ENCODE measurements at places on chromosomes 3 and 15.

DNA sequence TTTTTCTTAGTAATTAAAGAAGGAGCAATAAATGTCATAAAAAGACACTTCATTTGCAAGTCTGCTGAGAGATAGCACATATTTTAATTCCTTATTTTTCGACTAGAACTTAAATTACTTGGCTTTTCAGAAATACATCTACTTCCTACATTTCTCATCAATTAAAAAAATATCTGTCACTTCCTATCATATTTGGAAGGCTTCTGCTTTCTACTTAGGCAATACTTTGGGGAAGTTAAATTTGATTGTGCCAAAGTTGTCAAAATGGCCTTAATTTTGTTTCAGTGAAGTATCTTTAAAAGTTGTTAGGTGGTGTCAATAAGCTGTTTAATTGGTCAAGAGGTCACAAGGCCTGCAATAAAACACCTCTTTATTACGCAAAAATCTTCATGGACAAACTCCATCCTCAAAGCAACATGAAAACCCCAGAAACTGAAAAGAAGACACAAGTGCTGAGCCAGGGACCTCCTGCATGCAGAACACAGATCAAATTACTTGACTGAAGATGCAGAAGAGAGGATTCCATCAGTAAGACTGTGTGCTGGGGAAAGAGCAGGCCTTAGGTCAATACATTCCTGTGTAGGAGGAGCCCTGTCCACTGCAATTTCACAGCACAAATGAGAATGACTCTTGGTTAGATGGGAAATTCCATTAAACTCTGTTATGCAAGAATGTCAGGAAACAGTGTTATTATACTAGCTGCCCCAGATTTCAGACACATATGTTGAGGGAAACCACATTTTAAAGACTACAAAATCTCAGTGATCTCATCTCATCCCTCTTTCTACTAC lies 48.0 kb upstream of the FSTL1 start:
- peak; percentile 46 for DNase-seq

DNA sequence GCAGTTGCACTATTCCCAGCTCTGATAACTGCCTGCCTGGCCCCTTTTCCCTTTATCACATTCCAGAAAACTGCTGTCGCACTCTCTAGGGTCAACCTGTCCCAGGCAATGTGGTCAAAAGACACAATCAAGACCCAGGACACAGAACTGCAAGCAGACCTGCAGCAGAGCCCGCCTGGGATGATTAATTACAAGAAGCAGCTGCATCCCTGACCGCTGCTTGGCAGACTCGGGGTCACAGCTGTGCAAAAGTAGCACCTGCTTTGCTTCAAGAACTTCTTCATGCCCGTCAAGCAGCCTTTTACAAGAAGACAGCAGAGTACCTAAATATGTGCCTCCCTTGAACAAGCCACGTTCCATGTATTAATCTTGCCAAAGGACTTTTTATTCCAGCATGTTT lies 120.0 kb upstream of the ST8SIA2 start:
- peak; percentile 35 for DNase-seq

GRCh38 chr3:144028798-144029411 lies 57.3 kb downstream of the DIPK2A start:
- DNase-seq, result peak; percentile 3

DNA sequence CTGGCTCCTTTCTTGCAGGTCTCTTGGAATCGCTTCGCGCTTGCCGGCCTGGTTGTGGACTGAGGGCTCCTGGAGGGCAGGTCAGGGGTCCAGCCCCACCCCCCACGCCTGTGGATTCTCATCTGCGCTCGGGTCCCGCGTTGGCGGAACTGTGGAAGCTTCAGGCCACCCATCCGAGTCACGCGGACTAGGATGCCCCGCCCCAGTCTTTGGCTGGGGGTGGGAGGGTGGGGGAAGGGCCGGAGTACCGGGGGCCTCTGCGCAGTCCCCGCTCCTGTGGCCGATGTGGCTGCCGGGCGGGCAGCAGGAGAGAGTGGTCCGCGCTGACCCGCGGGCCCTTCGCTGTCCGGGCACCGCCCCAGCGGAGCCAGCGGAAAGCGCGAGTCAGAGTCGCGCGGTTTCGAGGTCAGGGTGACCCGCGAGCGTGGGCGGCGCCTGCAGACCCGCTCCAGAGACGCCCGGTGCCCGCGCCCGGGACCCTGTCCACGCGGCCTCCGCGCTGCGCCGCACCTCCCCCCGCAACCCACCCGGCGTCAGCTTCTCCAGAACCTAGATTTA lies 114.2 kb downstream of the KLF13 start:
- DNase-seq, result peak; percentile 62

DNA sequence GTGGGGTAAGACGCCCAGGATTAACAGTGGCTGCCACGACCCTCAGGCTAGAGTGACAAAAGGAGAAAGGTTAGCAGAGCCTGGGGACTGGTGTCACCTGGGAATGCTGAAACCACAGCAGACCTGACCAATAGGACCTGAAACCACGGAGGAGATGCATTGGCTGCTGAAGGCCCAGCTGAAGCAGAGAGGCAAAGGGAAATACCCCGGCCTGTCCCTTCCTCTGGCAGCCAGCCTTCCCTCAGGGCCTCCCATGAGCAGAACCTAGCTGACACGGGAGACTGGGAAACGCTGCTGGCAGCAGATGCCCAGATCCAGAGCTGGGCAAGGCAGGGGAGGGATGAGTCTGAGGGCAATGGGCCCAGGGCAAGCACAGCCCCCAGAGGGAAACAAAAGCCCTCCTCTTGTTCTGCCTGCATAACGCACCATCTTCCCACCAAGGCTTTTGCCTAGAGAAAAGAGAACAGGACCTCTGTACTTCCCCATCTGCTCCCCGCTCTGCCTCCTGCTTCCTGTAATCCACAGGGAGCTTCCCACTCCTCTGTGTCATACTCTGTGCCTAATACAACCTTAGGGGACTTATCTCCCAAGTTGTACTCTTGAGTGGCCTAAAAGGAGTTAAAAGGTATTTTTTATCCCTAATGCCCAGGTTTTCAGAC lies 216.2 kb downstream of the ABHD5 start:
- no peak for DNase-seq

- DNase-seq, result no peak
These were observed 242.5 kb upstream of the TBL1XR1 start for GRCh38 chr3:177439694-177440269.

GRCh38 chr15:95260856-95261255 lies 1029.5 kb downstream of the MCTP2 start:
- DNase-seq, result no peak

DNA sequence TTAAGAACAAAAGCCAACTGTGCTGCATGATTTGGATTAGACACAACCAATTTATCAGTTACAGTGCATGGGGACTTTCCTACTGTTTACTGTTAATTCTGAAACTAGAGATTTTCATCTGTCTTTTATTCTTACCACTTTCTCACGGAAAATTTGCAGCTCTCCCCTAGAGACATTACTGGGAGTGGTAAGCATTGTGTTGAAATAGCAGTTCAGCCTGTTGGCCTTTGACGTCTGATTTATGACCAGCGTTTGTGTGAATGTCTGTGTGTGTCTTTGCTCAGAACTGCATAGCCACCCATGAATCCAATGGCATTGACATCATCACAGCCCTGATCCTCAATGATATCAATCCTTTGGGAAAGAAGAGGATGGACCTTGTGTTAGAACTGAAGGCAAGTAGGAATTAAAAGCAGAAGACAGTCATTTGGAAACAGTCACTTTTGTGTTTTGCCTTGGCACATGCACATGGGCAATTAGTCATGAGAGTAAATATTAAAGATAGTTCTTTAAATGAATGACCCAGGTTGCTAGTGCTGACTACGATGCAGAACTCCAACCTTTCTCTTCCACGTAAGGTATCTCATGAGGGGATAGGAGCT lies 202.2 kb upstream of the BHLHE40 start:
- DNase-seq, result no peak

- no peak for DNase-seq
These were observed 359.6 kb downstream of the NTRK3 start for GRCh38 chr15:87896936-87897335.

DNA sequence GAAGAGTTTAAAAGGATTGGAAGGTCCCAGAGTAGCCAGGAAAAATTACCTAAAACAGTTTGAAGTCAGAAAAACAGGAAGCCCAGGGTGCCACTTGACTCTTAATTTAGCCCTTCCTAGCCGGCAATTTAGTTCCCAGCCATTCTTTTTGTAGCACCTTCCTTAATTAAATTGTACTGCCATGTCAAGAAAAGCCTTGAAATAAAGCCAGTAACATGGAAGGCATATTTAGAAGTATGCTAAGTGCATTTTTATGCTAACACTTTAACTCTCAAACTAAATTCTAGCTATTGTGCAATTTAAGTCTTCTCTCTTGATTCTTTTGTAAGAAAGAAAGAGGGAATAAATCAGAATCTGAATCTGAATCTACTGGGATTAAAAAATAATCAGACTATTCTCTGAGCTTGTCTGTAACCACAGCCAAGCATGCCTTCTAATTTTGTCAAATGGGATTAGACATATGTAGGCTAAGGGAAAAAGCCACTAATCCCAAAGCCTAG lies 43.2 kb downstream of the MAP3K13 start:
- DNase-seq, result no peak

DNA sequence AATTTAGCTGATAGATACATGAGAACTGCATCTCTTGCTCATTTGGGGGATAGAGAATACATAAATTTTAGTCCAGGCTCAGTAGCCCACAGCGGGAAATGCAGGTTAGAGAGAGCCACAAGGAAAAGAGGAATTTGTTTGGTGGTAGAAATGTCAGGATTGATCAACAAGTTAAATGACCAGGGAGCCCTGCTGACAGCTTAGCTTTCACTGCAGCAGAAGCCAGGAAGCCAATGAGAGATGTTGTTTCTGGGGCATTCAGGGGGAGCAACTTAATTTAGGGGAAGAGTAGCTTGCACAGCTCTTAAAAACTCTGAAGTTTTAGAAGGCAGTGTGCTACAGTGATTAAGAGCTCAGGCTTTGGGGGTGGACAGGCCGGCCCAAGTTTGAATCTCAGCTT lies 22.7 kb downstream of the ARHGEF26 start:
- DNase-seq, result no peak

DNA sequence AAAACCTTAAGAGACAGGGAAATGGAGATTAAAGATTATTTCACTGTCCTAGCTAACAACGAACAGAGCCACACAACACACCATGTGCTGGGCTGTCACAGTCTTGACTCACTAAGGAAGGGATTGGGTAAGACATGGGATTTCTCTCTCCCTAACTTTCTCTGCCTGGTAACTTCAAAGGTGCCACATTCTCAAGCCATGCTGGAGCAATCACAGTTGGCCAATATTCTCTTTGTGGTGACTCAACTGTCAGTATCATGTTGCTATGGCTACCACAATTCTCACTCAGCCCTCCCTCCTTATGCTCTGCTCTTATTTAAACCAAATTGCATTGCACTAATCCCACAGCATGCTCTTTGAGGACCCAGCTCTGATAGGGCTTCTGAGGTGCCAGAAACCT lies 74.0 kb downstream of the OXNAD1 start:
- DNase-seq, result no peak

GRCh38 chr3:129625072-129625874 lies 18.8 kb upstream of the PLXND1 start:
- peak; percentile 67 for DNase-seq

DNA sequence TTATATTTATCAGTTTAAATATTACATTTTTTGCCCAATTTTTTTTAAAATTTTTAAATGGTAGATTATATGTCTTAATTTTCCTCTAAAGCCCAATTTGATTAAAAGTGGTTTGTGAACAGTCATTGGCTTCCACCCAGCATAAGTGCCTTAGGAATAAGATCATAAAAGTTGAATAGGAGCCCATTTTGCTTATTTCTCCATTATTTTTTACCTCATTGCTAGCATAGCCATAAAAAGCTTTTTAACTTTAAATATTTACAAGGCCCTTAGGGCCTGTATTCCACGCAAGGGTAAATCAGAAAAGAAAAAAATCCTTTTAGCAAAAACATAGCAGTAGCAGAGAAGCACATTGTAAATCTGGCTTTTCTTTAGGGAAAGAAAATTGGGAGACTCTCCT lies 9.0 kb downstream of the TTC14 start:
- no peak for DNase-seq

DNA sequence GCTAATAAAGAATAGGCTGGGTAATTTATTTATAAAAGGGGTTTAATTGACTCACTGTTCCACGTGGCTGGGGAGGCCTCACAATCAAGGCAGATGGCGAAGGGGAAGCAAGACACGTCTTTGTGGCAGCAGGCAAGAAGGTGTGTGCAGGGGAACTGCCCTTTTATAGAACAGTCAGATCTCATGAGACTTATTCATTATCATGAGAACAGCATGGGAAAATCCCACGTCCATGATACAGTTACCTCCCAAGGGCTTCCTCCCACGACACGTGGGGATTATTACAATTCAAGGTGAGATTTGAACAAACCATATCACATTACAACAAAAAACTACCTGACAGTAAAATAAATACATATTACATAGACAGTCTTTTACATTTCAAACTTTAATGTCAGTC lies 414.9 kb downstream of the NAALADL2 start:
- no peak for DNase-seq

- peak; percentile 75 for DNase-seq
These were observed 624 bp downstream of the AKAP13 start for GRCh38 chr15:85380812-85381642.

DNA sequence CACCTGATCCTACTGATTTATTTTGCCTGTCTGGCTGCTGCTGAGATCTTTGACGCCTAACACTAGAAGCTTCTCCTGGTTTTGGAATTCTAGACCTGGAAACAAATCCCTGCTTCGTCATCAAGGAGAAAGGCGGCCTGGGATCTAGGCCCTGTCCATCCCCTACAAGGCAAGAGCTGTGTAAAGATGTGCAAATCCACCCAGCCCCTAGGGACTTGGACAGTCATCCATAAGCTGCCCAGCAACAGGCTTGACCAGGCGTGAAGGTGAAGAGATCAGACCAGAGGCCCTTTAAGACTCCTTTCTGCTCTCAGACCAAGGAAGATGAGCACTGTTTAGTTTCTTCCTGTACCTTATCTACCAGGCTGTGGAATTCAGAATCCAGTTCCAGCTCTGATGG lies 32.2 kb downstream of the SLC41A3 start:
- peak; percentile 21 for DNase-seq

DNA sequence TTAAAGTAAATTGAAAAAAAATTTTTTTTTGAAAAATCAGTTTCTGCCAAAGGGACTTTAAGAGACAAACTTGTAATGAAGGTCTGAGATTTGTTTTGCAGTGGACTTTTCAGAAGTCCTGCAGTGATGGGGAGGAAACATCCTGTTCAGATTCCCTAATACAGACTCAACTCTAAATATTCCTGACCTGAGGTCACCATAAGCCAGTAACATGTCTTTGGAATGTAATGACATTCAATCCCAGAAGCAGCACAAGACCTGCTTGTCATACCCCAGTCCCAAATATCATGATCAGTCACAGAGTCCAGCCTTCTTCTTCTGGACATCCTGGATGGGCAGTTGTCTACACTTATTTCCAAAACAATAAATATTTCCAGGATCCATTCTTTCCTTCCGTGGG lies 53.6 kb downstream of the TMEM39A start:
- no peak for DNase-seq
